ENCODE measurements at places on chromosomes 11 and 22. TPM values are rescaled to one million over a fixed set of nuclear protein-coding genes. Genes with fewer than 3 reads are reported as not detected.

The PGAP2 gene
- 24.2 TPM for total RNA-seq

GRCh38 chr22:28779833-28780232 lies 7.3 kb downstream of the CCDC117 start:
- no peak overlapping the region for H3K27ac ChIP-seq
- no peaks in the 10 kb centered on the region for H3K27me3 ChIP-seq
- peaks cover 15% of the 10 kb centered on the region for H3K36me3 ChIP-seq

The ZC3H12C gene
- total RNA-seq, result 0.19 TPM

The NXPE1 gene
- not detected for total RNA-seq

DNA sequence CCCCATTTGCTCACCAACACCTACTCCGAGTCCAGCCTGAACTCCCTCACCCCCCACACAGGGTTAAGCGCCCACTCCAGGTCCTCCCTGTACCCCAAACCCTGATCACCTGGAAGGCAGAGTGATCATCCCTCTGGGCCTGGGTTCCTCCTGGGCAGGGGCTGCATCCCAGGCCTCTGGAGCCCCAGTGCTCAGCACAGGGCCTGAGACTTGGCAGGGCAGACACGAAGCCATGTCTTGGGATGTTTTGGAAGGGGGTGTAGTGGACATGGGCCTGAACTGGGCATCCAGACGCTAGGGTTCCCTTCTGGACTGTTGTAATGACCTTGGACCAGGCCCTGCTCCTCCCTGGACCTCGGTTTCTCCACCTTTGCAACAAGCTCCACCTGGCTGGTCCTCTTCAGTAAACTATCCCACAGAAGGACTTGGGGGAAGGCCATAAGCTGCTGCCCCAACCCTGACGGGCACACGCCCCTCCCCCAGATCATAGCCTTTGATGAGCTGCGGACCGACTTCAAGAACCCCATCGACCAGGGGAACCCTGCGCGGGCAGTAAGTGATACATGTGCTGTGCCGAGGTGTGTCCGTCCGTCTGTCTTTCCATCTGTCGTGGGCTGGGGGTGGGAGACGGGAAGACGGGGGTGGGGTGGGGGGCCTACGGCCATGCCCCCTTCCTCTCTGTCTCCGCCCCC lies 3.9 kb downstream of the CNIH2 start:
- no peak for DNase-seq
- no peaks in the 10 kb centered on the region for H3K27me3 ChIP-seq
- H3K4me1 ChIP-seq, result peaks cover 15% of the 10 kb centered on the region
- peak overlapping the region; percentile 37 for H3K27ac ChIP-seq

Data from naive thymus-derived CD4-positive, alpha-beta T cell (primary cell).